ENCODE measurements at places on chromosomes 7 and 10.

DNA sequence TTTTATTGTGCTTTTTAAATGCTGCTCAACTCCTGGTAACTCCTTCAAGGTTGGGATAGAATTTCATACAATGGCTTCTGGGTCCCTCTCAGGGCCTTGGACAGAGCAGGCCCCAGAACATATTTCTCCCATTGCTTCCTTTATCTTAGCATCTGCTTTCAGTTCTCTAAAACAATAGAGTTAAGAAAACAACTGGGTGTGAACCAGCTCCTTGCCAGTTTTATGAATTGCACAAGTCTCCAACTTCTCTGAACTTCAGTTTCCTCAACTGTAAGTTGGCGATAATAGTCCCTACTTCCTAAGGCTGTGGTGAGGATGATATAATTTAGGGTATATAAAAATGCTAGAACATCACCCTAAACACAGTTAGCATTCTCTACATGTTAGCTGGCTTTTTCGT, 77.0 kb upstream of the INHBA start:
- no peak for DNase-seq

DNA sequence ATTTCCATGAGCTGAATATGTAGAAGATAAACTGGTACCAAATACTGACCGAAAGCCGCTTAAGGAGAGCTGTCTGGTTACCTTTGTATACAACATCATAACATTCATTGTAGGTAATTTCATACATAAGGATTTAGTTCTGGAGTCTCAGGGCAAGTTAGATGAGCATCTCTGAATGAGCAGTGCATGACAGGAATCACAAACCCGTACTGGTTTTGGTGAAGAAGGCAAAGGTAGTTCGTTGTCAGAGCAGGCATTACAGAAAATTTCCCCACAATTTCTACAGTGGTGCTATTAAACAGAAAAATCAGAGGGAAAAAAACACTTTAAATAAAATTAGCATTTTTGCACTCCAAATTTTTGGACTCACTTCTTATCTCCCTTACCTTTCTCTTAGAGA, 12.9 kb upstream of the PBLD start:
- DNase-seq = no peak

DNA sequence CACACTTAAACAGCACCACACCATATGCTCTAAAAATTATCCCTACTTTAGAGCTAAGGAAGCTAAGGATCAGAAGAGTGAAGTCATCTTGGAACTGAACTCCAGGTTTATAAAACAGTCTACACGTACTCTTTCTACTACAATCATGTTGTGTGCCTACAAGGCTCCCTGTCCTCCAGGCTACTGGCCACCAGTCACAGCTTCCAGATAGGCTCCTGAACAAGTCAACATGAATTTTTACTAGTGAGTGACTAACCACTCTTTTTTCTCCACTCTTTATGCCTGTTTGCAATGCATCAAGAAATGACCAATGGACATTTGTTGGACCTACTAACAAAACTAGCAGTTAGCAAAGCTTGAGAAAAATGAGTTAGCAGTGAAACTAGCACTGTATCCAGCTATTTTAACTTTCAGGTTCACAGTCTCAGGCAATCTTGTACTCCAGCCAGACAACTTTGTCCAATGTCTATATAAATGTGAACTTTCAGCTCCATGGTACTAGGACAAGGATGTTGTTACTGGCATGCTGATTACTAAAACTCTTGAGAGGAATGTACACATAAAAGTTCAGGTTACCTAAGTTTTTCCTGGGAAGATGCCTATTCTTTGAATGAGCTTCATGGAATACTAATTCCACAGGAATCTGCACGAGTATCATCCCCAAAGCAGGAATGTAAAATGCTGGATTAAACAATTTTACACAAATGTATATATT, 180.0 kb downstream of the BTAF1 start:
- no peak for DNase-seq

GRCh38 chr7:107387573-107388219, 82.2 kb upstream of the GPR22 start:
- no peak for DNase-seq

GRCh38 chr10:62430881-62431280, 56.7 kb downstream of the ZNF365 start:
- DNase-seq = no peak

DNA sequence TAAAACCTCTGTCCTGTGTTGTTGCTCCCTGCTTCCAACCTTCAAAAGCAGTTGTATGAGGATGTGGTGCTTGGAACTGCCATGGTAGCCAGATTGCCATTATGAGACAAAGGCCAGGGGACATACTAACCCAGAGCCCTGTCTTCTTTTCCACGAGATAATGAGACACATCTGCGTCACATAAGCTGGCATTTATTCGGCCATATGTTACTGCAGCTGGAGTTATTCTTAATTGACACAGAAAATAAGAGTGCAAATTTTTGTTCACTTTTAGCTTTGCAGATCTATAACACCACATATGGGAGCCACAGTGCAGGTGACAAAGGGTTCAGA, 15.5 kb upstream of the PDLIM1 start:
- DNase-seq = no peak

GRCh38 chr10:43044961-43045621, 31.8 kb upstream of the RET start:
- DNase-seq = no peak

DNA sequence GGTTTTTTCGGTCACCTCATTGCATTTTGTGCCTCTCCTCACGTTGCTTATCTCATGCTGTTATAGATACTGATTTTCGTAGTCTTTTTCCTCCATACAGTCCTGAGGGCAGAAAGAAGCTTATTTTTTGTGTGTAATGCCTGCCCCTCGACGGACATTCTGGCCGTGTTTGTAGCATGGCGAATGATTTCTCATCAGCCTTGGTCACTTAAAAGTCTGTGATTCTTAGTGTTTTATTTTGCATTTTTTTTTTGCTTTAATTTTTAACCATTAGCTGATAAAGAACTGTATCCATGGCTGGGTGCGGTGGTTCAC, 469 bp upstream of the NOC3L start:
- DNase-seq = no peak

DNA sequence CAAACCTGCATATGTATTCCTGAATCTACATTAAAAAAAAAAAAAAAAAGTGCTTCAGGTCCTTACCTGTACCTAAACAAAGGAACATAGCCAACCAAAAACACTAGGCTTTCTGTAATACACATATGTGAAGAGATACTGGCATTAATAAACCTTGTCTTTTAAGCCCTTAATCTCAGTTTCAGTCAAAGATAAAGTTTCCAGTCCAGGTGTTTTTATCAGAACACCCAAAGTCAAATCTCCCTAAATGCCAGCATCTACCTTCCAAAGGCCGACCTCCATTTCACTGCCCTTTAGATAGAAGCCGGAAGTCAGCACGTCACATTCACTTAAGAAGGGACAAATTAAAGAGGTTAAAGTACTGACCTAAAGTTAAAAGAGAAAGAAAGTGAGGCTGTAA, 79.8 kb upstream of the NEBL start:
- DNase-seq = no peak

DNA sequence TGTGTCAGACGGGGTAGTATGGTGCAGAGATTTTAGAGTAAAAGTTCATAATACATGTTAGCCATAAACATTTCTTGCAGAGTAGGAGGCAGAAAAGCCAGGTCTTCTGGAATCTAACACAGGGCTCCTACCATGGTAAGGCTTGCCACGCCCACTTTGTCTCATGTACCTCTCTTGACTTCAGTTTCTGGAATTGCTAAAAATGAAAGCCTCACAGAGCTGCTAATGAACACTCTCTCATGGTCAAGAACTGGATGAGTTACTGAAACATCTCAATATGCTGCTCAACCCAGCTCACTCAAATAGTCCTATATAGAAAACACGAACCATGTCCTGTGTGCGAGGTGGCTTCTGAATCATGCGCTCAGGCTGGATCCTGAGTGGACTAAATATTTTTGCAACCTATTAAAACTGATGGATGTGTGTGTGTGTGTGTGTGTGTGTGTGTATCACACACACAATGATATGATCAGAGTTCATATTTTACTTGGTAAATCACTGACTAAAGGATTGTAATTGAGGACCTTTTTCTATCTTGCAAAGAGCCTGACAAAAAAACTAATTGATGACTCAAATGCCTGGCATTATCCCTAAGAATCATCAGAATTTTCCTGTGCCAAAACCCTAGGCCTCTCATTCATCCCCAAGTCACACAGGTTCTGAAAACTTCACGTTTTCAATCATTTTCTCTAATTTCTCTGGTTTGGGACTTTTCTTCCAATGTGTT, 1306.6 kb downstream of the XPNPEP1 start:
- no peak for DNase-seq

DNA sequence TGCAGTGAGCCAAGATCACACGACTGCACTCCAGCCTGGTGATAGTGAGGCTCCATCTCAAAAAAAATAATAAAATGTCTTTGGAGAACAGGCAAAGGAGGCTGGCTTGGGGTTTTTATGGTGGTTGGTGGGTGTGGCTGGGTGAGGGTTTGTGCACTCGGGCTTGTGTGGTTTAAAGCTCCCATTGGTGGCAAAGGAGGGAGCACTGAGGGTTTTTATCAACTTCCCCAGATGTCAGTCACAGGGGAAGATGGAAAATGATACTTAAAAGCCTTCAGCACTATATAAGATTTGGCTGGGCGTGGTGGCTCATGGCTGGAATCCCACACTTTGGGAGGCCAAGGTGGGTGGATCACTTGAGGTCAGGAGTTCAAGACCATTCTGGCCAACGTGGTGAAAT, 16.3 kb upstream of the RNF216 start:
- no peak for DNase-seq

DNA sequence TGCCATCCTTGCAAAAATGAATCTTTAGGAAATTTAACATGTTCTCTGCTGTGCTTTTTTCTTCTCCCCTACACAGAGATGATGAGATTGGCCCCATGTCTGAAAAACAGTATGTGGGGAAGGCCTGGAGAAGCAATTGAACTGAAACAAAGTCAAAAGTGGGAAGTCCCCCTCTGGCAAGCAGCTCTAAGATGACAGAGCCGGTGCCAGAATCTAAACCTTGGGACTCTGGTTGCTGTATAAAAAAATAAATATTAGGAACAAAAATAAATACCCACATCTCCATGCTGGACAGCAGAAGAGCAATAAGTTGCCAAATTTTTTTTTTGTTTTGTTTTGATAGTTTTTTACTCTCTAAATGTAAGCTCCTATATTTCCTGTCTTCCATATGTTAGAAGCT, 51.8 kb upstream of the TRIL start:
- no peak for DNase-seq

DNA sequence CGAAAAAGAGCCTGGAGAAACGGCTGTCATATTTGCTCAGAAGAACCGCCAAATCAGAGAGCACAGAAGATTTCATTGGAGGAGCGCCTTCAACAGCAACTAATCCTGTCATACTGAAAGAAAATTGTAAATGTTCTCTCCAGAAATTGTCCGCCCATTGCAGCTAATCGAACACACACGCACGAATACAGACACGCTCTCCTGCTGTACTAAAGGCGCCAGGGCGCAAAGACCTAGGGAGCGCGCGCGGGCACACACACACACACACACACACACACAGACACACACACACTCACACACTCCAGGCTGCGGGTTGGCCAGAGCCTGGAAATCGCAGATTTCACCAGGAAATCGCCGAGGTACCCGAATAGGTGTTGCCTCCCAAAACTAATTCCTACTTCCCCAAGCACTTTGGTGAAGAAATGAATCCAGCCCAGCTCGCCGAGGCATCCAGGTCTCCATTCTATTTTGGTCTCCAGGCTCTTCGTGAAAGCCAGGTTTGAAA, at the start of gene CHRM2:
CHRM2 (plus strand) TSS at position 157 of the 505 bp plus-strand sequence. CDS start 146,214 bp downstream, outside the sequence.
- no peak for DNase-seq

GRCh38 chr7:78311181-78311580, 512.6 kb downstream of the PHTF2 start:
- no peak for DNase-seq

DNA sequence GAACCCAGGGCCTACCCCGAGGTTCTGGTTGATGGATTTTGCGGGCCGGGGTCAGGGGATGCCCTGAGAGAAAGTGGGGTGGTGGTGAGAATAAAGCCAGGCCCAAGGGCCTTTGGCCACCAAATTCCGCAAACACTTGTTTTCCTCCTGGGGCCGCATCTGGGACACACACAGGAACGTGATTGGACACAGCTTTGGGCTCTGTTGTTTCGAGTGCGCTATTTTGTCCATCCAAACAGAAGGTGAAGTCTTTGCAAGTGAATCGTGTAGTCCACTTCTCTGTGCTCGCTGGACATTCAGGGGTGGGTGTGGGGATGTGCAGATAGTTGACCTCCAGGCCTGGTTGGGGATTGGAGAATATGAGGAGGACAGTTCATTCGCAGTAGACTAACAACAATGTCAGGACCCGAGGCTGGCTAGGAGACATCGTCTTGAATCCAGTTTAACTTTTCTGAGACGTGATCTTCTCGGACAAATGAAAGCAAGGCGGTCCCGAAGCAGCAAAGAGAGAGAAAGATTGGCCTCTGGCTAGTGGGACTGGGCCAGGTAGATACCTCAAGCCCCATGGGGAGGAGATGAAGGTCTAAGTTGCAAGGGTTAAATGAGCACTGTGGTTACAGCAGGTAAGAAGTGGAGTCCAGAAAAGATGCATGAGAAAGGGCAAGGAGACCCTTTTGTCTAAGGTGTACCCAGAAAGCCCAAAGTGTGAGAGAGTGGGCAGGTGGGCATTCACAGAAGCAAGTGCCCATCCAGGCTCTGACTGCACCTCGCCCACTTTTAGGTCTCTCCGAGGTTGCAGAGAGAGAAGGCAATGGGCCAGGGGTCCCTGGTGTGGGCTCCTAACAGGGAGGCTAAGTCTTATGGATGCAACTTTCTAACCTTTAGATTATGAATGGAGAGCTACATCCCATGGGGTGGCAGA, 764 bp upstream of the FAM131B start:
- no peak for DNase-seq

GRCh38 chr10:55274367-55274766, 473.3 kb upstream of the PCDH15 start:
- no peak for DNase-seq

DNA sequence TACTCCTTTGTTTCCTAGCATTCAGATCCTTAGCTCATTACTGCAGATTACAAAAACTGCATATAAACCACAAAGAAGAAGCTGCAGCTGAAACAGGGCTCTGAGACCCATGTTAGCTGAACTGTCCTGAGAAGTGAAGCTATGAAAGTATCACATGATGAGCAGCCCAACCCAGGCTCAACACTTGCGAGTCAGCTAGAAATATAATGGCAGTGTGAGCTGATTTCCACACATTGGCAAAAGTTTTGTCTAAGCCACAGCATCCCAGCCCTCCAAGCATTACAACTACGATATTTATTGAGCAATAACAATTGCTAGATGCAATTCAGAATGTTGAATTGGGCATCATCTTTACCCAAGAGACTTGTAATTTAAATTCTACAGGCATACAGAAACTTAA, 34.5 kb upstream of the SKAP2 start:
- no peak for DNase-seq

DNA sequence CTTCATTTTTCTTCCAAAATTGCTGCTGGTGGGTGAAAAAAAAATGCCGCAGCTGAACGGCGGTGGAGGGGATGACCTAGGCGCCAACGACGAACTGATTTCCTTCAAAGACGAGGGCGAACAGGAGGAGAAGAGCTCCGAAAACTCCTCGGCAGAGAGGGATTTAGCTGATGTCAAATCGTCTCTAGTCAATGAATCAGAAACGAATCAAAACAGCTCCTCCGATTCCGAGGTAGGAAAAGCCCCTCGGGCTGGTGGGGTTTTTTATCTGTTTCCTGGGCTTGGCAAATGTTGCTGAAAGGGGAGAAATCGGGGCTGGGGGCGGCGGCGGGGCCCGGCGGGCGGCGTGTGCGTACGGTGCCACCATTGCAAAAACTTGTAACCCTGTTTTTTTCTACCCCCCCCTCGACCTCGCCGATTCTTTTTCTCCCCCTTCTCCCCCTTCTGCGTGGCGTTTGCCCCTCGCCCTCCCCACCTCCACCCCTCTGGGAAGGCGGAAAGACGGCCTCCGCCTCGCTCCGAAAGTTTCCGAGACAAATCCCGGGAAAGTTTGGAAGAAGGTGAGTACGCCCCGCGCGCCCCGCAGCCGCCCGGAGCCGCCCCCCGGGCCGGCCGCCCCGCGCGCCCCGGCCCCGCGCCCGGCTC, 789 bp downstream of the TCF7L2 start:
- no peak for DNase-seq

All from GOT3 (cell line).